ENCODE measurements at places on chromosomes 16 and 17.
A peak's percentile ranks its signal among the peaks of the same experiment; 100 is the strongest.

DNA sequence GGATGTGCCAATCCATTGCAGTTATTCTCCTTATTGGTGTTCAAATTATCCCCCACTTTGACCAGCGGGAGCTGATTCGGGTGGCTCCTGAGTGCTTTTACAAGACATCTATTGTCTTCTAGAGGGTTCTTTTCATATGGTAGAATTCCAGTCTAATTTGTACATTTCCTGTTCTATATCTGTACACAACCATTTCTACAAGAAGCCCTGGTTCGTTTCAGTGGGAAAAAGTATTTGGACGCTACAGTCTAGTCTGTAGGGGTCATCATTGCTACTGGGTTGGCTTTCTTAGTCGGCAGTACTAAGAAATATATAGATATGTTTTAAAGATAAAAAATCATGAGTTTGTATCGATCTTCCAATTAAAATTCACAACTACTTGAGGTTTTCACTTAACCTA lies 262.6 kb downstream of the MAP2K6 start:
- DNase-seq, result no peak

- DNase-seq, result no peak
Observed at GRCh38 chr17:78349891-78350642, 9.8 kb downstream of the SOCS3 start.

DNA sequence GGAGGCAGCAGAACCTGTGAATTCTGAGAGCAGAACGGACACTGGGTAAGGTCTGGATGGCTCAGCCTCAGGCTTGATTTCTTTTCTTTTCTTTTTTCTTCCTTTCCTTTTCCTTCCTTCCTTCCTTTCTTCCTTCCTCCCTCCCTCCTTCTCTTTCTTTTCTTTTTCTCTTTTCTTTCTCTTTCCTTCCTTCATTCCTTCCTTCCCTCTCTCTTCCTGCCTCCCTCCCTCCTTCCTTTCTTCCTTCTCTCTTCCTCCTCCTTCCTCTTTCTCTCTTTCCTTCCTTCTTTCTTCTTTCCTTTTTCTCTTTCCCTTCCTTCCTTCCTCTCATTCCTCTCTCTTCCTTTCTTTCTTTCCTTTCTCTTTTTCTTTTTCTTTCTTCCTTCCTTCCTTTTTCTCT lies 38.0 kb downstream of the OR3A1 start:
- DNase-seq, result no peak

- no peak for DNase-seq
Observed at GRCh38 chr16:1432388-1433262, 1.7 kb downstream of the PERCC1 start.

- no peak for DNase-seq
Observed at GRCh38 chr17:62792447-62792800, 15.7 kb downstream of the MARCHF10 start.

- no peak for DNase-seq
Observed at GRCh38 chr17:50136096-50136687, 6.2 kb upstream of the SAMD14 start.

GRCh38 chr17:19024101-19025078 lies 19.8 kb upstream of the FAM83G start:
- no peak for DNase-seq

GRCh38 chr16:50371036-50371716 lies 2.4 kb upstream of the BRD7 start:
- DNase-seq, result no peak

DNA sequence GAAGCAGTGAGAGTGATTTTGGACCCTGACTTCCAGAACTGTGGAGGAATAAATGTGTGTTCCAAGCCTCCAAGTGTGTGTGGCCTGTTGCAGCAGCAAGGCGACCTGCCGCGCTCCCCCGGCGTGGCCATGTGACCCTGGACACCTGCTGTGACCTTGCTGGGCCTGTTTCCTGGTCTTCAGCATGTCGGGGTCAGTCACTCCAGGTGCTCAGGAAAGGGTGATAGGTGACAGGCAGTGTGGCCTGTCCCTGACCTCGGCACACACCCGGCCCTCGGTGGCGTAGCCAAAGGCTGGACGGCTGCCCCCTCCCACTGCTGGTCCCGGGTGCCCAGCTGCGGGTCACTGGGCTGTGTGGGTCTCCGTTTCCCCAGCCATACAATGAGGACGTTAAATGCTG lies 31.8 kb upstream of the ZNF469 start:
- DNase-seq, result no peak

DNA sequence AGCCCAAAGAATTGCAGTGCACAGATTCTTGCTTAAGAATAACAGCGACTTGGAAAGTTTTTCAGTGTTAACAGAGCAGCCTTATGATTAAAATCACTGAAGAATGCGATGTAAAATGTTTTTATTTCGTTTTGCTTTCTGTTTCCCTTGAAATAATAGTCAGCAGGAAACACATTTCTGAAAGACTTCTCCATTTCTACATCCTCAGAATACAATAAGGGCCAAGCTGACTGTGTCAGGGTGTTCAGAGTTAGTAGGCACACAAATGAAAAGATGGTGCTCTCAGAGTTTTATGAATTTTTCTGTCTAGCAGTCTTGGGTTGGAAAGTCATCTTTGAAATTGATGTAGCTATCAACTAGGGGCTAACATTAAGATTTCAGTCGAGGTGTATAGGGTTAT lies 582.9 kb upstream of the RBFOX1 start:
- DNase-seq, result no peak

- no peak for DNase-seq
Observed at GRCh38 chr17:5553479-5553878, 30.8 kb downstream of the NLRP1 start.

DNA sequence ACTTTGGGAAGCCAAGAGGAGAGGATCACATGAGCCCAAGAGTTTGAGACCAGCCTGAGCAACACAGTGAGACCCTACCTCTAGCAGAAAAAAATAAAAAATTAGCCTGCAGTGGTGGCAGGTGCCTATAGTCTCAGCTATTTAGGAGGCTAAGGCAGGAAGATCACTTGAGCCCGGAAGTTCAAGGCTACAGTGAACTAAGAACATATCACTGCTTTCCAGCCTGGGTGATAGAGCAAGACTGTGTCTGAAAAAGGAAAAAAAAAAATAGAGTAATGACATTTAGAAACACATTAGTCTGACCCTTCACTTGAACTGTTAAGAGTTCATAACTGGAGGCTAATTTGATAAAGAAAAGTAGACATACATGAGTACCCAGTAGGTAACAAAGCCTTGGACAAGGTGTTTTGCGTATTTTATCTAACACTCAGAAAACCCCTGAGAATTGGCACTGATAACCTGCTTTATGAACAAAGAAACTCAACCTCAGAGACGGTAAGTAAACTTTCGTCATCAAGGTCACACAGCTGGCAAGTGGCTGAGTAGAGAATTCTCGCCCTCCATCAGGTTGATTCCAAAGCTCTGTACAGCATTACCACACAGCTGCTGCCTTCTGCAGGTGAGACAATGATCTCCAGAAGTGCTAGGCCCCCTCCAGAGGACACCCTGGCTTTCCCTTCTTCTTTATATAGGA lies 101.1 kb downstream of the SMG6 start:
- no peak for DNase-seq

- no peak for DNase-seq
Observed at GRCh38 chr17:72219137-72219823, 98.5 kb downstream of the SOX9 start.

- DNase-seq, result no peak
Observed at GRCh38 chr17:64135000-64135399, 5.1 kb upstream of the ERN1 start.

DNA sequence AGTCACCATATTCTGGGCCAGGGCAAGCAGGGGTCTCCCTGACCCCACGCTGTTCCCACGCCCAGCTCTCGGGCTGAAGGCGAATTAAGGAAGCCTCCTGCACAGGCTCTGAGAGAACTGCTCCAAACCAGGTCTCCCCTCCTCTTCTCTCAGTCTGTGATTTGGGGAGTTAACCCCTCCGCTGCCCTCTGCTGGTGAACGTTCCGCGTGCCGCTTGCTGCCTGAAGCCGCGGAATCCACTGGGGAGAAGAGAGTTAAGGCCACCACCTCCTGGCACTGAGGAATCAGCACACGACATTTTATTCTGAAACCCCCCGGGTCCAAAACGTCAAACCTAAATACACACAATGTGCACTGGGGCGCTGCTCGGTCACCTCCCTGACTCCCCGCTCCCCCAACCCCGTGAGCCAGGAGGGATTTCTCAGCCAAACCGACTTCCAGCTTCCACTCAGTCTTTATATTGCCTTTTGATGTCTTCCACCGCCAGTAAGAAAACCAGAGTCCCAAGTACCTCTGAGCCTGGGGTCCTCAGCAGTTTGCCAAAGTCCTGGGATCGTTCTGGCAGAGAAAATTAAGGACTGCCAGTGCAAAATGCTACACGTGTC lies 54.4 kb upstream of the RCVRN start:
- DNase-seq, result no peak

DNA sequence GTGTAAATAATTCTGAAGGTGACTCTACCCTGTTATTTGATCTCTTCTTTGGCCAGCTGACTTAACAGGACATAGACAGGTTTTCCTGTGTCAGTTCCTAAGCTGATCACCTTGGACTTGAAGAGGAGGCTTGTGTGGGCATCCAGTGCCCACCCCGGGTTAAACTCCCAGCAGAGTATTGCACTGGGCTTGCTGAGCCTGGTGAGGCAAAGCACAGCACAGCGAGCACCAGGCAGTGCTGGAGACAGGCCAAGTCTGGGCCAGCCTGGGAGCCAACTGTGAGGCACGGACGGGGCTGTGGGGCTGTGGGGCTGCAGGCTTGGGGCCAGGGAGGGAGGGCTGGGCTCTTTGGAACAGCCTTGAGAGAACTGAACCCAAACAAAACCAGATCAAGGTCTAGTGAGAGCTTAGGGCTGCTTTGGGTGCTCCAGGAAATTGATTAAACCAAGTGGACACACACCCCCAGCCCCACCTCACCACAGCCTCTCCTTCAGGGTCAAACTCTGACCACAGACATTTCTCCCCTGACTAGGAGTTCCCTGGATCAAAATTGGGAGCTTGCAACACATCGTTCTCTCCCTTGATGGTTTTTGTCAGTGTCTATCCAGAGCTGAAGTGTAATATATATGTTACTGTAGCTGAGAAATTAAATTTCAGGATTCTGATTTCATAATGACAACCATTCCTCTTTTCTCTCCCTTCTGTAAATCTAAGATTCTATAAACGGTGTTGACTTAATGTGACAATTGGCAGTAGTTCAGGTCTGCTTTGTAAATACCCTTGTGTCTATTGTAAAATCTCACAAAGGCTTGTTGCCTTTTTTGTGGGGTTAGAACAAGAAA lies 5.1 kb downstream of the STH start:
- no peak for DNase-seq

DNA sequence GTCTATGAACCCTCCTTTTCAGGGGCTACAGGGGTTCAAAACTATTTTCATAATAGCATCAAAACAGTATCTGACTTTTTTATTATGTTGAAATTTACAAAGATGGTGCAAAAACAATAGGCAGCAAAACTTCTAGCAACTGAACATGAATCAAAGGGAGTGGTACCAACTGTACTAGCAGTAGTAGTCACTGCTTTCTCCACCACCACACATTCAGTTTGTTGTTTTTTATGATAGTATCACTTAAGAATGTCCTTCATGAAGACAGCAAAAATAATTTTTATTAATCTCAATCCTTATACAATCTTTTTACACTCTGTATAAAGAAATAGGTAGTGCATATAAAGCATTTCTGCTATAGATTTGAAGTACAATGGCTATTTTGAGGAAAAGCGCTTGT lies 47.6 kb downstream of the MED13 start:
- DNase-seq, result no peak

- DNase-seq, result no peak
Observed at GRCh38 chr16:86826941-86827340, 248.6 kb downstream of the FOXL1 start.

DNA sequence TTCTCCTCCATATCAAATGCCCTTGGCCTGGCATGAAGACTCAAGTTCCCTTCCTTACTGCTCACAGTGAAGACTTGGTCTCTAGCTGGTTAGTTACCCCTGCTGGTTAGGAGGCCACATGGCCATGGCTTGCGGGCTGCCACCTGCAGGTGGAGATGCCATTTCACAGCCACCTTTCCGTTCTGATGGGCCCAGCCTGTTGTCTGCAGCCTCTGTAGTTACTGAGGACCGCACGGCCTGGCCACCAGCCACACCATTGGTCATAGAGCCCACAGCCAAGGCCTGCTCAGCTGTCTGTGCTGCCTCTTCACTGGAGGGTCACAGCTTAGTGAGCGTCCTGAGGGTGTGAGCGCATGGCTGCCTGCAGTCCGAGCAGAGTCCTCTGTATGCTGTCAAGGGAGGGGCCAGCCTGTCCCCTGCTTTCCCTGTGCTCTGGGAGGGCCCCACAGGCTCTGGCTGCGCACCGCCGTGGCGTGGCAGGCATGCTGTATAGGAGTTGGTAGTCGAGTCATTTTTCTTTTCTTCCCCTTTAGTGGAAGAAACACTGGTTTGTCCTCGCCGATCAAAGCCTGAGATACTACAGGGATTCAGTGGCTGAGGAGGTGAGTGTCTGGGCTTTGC lies 59.2 kb downstream of the PLD6 start:
- peak; percentile 50 for DNase-seq

DNA sequence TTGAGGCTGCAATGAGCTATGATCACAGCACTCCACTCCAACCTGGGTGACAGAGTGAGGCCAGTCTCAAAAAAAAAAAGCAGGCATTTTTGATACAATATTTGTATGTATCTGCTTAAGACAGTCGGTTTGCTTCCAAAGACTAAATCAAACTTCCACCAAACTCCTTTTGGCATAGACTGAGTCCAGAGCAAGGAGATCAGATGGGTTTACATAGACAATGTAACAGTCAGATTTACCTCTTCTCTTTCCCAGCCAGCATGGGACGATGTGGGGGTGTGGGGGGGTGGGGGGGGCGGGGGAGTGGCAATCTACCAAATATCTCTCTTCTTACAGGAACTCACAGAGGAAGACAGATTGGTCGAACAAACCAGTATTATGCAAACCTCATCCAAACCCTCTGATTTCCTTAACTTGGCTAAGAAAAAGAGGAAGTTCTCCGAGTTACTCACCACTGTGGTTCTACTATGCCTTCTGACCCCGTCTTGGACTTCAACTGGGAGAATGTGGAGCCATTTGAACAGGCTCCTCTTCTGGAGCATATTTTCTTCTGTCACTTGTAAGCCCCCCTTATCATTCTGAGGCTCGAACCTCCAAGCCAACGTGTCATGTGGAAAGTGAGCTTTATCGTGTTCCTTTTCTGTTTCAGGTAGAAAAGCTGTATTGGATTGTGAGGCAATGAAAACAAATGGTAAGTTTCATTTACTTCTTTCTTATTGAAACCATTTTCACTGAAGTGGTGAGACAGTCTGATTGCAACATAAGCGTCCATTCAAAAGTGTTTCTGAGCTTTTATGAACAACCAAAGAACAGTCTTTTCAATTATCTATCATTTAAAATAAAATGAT lies at the start of gene MILR1:
Gene MILR1 (plus strand): TSS at position 451 of the 848 bp plus-strand sequence. CDS start 54 bp downstream, at position 505.
- DNase-seq, result no peak

GRCh38 chr17:8556074-8556473 lies 74.5 kb downstream of the MYH10 start:
- DNase-seq, result no peak

DNA sequence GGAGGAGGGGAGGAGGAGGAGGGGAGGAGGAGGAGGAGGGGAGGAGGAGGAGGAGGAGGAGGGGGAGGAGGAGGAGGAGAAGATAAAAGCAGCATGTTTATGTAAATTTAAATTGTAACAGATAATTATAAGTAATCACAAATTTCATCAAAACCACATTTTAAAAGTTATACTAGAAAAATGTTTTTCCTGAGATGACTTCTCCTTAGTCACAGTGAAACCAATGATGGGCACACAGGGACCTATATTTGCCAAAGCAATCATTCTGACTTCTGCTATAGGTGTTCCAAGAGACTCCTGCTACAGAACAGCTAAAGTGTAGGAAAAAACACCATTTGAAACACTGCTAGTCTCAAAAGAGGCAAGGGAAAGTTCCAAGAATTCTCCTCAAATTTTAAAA lies 66.4 kb downstream of the CEP95 start:
- DNase-seq, result no peak
